Stimulated activated CD8-positive, alpha-beta memory T cell treated with anti-CD3 and anti-CD28 coated beads, Interleukin-2, amount 100 ng/mL, for 48 hours (primary cell): ENCODE measurements at places on chromosomes 13 and 19.

- DNase-seq, result no peak
Measured at GRCh38 chr19:35330475-35330874, 1.5 kb downstream of the CD22 start.

- DNase-seq, result no peak
Measured at GRCh38 chr19:1767464-1767933, 14.2 kb downstream of the ONECUT3 start.

DNA sequence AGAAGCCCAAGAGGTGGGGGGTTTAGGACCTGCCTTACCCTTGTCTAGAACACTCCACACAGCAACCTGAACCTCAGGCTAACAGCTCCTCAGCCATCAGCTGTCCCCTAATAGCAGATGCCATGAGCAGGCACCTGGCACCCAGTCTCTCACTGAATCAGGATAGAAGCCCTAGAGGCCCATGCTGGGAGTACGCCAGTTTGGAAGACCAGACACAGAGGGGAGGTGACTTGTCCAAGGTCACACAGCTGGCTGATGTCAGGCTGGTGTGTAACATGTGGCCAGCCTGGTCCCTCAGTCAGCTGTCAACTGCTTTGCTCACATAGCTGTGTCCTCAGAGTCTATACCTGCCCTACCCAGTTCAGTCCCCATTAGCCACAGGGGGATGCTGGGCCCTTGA lies 12.8 kb upstream of the SAMD1 start:
- no peak for DNase-seq

- DNase-seq, result no peak
Measured at GRCh38 chr13:25136880-25137787, 35.0 kb downstream of the AMER2 start.

DNA sequence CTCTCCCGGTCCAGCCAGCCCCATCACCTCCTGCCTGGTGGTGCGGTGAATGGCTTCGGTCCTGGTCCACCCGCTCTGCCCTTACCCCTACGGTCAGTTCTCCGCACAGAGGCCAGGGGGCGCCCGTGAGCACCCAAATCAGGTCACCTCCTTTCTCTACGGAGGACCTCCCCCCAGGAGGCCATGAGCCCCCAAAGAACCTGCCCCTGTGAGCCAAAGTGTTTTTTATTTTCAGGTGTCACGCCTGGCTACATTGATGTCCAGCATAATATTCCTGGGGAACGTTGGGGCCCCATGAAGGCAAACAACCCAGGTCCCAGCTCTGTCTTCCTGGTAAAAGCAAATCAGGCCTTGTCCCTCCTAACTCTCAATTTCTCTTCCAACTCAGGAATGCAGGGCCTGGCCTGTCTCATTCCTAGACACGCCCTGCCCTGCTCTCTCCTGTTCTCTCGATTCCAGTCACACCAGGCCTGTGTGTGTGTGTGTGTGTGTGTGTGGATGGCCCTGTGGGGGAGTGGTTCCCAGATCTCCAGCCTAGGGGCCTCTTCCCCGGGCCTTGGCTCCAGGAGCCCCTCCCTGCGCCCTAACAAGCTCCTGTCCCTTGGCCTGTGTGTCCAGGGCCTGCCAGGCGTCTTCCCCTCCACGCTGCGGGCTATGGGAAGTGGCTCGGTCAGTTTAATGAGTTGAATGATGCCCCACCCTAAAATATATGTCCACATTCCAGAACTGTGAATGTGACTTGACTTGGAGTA lies 9.7 kb upstream of the GIPC1 start:
- peak; percentile 58 for DNase-seq

- no peak for DNase-seq
Measured at GRCh38 chr13:97125810-97126738, 96.1 kb upstream of the MBNL2 start.

DNA sequence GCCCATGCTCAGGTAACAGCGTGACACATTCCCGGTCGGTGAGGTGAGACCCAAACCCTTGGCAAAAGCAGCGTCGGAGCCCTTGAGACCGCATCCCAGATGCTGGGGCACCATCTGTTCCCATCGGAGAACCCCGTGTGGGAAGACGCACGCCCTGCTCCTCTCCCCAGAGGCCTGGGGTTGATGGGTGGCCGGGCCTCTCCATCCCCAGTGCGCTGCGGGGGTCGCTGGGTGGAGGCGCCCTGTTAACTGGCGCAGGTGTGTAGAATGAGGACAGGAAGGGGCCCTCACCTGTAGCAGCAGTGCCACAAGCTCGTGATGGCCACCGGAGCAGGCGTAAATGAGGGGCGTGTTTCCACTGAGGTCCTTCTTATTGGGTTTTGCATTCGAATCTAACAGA lies 24.6 kb downstream of the PDCD5 start:
- no peak for DNase-seq

DNA sequence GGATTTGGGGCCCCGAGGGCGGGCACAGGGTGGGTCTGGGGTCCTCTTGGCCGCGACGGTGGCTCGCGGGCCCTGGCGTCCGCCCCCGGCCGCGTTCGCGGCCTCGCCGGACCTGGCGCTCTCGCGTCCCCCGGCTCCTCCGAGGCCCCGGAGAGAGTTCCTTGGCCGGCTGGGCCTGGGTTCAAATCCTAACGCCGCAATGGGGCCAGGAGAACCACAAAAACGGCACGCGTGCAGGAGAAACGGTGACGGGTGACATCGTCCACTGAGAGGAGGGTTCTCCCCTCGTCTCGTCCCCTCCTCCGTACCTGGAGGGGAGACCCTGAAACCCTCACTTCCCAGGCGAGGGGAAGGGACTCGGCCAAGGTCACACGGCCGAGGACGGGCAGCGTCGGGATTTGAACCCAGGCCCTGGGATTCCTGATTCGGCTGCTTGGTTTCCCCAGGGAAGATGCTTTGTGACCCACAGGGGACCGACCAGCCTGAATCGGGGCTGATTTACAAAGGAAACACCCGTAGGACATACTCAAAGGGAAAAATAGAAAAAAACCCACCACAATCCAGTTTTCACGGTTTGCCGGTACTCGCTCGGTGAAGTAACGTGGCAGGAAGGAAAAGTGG lies 624 bp downstream of the SAFB start:
- no peak for DNase-seq

GRCh38 chr19:38629568-38629967 lies 10.6 kb downstream of the EIF3K start:
- no peak for DNase-seq

- DNase-seq, result no peak
Measured at GRCh38 chr19:49837425-49837824, 13.5 kb upstream of the PTOV1 start.

DNA sequence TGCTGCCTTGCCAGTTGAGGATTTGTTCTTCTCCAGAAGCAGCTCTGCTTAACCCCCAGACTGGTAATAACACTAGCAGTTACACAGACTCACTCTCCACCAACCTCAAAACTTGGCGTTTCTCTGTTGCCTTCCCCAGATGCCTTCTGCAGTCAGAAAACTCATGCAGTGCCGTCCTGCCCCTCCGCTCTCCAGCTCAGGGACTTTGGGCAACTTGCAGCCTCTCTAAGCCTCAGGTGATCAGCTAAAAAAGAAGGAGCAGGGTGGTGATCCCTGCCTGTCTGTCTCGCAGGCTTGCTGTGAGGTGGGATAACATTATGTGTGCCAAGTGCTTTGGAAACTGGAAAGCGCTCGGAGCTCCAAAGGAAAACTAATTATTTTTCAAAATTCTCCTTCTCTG lies 391.6 kb downstream of the HS6ST3 start:
- DNase-seq, result no peak
